Bronchial smooth muscle cell (primary cell): ENCODE measurements at places on chromosomes 5 and 9. TPM values are rescaled to one million over a fixed set of nuclear protein-coding genes. Genes with fewer than 3 reads are reported as not detected.

ZDHHC11B gene
- 0.32 and 0.43 TPM in 2 replicates for total RNA-seq

FOXD4 gene
- total RNA-seq: 0.09 and 0.16 TPM in 2 replicates

EIF4EBP3 gene
- total RNA-seq: 1.3 and 1.7 TPM in 2 replicates

SEMA5A gene
- total RNA-seq: 6.1 and 9.9 TPM in 2 replicates

SLC25A2 gene
- total RNA-seq: 0.32 TPM in 1 of 2 replicates, not detected in the other

EPB41L4B gene
- total RNA-seq: 0.16 and 0.26 TPM in 2 replicates

LOX gene
- total RNA-seq: 20.0 and 38.6 TPM in 2 replicates

CYSTM1 gene
- 13.0 and 14.5 TPM in 2 replicates for total RNA-seq

FBXL7 gene
- 3.3 and 3.4 TPM in 2 replicates for total RNA-seq

PDE6A gene
- not detected in 2 replicates for total RNA-seq

SPARC gene
- total RNA-seq: 615 and 832 TPM in 2 replicates

FAT2 gene
- total RNA-seq: under 0.01 and 0.09 TPM in 2 replicates

SLC45A2 gene
- under 0.01 TPM in 1 of 2 replicates, not detected in the other for total RNA-seq

HDAC3 gene
- total RNA-seq: 57.0 and 57.8 TPM in 2 replicates

STPG3 gene
- 0.16 TPM in 1 of 2 replicates, not detected in the other for total RNA-seq

PCDHGA1 gene
- total RNA-seq: 1.3 and 1.9 TPM in 2 replicates

GABBR2 gene
- total RNA-seq: 0.43 TPM in 1 of 2 replicates, not detected in the other

RXRA gene
- 12.8 and 20.3 TPM in 2 replicates for total RNA-seq

NR3C1 gene
- total RNA-seq: 63.2 and 103 TPM in 2 replicates

FCHSD1 gene
- 25.1 and 25.2 TPM in 2 replicates for total RNA-seq

OTP gene
- not detected in 2 replicates for total RNA-seq

IFNE gene
- 1.5 and 3.8 TPM in 2 replicates for total RNA-seq

SPINK13 gene
- total RNA-seq: not detected in 2 replicates

ZCCHC9 gene
- total RNA-seq: 20.9 and 32.0 TPM in 2 replicates

TMEM215 gene
- not detected in 2 replicates for total RNA-seq

GPR21 gene
- total RNA-seq: 0.69 and 1.1 TPM in 2 replicates

OR1J2 gene
- not detected in 2 replicates for total RNA-seq

TRUB2 gene
- 12.2 and 19.2 TPM in 2 replicates for total RNA-seq

UNC13B gene
- total RNA-seq: 21.0 and 25.5 TPM in 2 replicates

SLC6A3 gene
- total RNA-seq: under 0.01 TPM in 1 of 2 replicates, not detected in the other

GM2A gene
- total RNA-seq: 26.5 and 35.0 TPM in 2 replicates
